ENCODE measurements at places on chromosomes 3 and 15.

DNA sequence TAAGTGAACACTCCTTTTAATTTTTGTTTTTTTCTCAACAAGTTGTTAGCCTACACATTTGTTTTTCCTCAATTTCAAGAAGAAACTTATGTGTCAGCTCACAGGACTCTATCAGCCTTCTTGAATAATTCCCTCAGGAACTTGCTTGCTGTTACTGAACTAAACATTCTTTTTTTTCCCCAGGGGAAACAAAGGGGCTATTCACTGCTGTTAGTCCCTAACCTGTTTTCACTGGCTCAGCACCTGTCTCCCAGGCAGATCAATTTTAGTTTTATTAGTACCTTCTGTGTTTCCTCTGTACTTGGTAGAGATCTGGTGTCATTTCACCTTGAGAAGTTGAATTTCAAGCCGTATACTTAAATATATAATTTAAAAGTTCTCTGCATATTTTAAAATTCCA is 644.6 kb downstream of the CADM2 start:
- no peak for DNase-seq

DNA sequence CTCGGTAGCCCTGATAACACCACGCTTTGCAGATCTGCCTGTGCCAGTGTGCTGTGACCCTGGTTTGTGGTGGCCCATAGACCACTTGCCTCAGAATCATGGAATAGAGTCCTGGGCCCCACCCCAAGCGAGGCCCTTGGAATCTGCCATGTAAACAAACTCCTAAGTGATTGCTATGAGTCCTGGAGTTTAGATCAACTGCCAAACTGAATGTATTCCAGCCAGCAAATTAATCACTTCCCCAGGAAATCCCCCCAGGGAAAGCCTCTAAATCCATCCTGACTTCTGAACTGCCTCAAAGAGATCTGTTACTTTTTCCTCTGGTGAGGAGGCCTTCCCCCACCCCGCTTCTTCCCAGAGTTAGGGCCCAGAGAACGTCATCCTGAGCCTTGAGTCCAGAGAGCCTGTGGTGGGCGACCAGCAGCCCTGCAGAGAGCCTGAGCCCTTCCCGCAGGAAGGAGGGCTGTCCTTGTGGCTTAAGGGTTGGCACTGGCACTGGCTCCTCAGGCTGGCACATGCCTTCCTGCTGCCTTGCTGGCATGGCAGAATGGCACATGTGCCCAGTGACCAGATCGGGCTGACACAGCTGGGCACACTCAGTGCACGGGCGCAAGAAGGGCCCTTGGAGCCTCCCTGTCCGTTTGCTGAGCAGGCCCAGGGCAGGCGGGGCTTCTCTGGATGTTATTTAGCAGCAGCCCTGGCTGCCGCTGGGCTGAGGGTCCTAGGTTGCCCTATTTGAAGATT is 50.6 kb upstream of the PLXNA1 start:
- no peak for DNase-seq

GRCh38 chr3:98894791-98895576 is 6.5 kb downstream of the DCBLD2 start:
- DNase-seq = no peak

DNA sequence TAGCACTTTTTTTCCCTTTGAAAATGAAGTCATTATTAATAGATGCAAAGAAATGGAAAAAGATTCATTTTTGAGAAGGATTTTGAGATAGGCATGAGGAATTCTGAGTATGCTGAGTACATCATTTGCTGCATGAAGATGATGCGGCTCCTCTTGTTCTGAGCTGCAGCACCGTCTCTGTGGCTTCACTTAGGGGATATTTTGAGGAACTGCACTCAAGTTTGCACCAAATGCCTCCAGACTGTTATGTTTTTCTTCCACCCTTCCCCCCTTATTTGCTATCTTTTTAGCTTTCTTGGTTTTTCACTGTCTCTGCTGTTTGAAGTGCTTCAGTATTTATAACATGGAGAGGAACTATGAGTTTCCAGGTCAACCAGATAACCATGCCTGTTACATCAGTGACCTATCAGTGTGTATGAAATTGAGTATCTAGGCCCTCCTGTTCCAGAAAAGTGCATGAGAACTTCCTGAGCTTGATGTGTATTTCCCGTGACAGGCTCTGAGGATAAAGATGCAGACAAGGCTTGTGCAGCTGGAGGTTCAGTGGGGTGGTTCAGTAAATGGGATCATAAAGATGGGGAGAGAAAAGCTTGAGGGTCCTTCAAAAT is 128.7 kb downstream of the PDCD6IP start:
- DNase-seq = no peak

GRCh38 chr15:62428259-62428658 is 263.2 kb upstream of the C2CD4B start:
- DNase-seq = no peak

- no peak for DNase-seq
Observed at GRCh38 chr15:67067930-67068551, 2.6 kb downstream of the SMAD3 start.

DNA sequence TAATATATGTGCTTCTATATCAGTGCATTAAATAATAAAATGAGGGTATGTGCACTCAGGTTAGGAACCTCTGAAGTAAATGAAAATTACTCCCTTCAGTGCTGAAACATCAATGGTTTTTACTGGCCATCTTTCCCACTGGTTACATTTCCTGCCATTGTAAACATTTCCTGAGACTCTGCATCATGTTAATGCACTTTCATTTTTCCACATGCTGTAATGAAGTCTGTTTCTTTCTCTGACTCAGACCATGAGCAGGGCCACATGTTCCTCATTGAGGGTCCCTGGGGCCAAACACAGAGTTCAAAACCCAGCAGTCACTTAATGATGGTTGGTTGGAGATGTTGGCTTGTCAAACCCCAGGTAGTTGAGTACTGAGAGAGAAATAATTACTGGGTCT is 15.3 kb downstream of the FAM3D start:
- DNase-seq = no peak
